ENCODE measurements at places on chromosomes 16 and 17.
A peak's percentile ranks its signal among the peaks of the same experiment; 100 is the strongest.

DNA sequence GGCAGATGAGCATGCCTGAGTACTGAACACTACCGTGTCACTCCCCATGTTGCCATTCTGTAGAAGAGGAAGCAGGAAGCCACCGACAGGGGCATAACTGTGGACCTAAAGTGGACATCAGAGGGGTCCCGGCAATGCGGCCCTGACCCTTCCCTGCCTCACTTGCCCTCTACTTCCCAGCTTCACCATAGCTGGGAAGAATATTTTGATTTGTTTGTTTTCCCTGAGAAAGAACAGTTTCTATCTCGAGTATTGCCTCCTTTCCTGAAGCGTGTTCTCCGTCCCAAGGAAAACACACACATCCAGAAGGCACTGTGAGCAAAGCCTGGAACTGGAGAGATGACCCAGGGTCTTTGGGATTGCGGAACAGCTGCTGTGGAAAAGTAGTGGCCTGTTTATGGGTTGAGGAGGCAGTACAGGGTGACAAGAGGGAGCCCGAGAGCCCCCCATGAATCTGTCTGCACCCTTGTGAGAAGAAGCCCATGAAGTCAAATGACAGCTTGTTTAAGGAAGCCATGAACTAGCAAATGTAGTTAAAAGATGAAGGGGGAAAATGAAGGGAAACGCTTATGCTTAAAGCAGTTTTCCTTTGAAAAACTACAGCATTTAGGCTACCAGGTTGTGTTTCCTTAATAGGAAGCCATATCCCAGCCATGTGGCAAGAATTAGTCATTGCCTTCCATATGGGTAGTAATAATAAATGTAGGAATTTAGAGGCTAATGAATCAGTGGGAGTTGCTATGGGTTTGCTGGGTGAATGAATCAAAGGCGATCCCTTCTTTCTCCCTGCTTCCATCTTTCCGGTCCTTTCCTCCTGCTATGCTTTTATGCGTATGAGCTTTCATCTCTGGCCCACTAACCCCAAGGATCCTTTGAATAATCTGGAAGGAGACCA is 90.0 kb upstream of the TBX2 start:
- no peak for DNase-seq

DNA sequence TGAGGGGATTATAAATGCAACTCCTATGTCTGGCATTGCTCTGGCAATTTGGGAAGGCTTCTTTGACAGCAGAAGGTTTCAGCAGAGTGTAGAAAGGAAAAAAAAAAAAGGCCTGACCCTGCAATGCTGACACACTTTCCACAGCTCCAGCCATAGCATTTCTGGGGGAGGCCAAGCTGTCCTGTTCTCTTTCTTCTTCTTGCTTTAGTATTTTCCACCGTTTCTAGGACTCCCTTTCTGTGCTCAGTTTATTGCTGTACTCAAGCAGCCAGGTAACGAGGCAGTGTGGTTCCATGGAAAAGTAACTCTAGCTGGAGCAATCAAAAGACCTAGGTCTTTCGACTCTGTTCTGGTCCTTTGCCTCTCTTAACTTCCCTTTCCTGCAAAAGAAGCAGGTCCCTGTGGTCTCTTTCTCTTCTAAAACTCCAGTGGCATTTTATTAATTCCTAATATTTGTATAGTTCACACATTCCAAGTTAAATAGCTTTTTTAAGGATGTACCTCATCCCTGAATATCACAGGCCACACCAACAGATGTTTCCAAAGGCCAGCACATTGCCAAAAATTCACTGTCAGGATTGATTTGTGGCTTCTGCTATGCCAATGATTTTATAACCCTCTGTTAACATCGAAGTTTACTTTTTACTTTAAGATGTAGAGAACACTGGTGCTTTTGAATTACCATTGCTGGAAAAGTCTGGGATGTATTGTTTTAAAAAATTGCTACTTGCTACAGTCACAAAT is 90.3 kb upstream of the BCAR1 start:
- DNase-seq = no peak

GRCh38 chr17:69254187-69254586 is 25.6 kb upstream of the ABCA10 start:
- no peak for DNase-seq

GRCh38 chr17:13671771-13672170 is 70.0 kb upstream of the HS3ST3A1 start:
- no peak for DNase-seq

GRCh38 chr17:63826468-63827001 is 696 bp upstream of the PSMC5 start:
- DNase-seq = no peak

DNA sequence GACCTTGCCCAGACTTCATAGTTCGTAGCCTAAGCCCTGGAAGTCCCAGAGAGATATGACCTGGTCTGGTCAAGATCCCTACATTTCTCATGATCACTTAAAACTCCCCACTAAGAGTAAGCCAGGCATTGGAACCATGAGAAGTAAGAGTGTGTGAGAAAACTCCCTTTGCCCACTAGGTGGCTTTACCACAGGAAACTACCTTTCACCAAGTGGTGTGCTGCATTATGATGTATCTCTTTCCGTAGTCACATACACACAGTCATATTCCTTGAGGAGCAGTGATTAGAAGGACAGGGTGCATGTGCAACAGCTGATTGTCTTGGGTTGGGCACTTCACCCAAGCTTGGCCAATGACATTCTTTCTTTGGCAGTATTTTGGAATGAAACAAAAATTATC is 639.3 kb downstream of the KCNJ2 start:
- DNase-seq = peak; percentile 15

DNA sequence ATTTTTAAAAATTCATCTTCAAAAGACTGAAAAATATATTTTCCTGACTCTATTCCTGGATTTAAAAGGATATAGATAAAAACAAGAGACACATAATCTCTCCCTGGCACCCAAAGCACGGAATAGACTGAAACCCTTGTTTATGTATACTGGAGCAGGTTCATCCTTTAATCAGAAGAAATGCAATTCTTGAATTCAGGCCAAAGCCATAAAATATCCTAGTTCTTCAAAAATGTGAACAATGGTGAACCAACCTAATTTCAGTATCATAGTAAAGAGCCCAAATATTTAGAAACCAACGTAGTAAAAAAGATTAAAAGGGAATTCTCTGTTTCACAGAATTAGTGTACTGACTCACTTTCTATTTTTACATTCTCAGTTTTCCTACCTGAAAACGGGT is 188.5 kb upstream of the C17orf78 start:
- no peak for DNase-seq

- DNase-seq = no peak
Observed at GRCh38 chr16:87757841-87758426, 7.9 kb downstream of the KLHDC4 start.

GRCh38 chr17:30375661-30376060 is 3.1 kb upstream of the CPD start:
- no peak for DNase-seq

DNA sequence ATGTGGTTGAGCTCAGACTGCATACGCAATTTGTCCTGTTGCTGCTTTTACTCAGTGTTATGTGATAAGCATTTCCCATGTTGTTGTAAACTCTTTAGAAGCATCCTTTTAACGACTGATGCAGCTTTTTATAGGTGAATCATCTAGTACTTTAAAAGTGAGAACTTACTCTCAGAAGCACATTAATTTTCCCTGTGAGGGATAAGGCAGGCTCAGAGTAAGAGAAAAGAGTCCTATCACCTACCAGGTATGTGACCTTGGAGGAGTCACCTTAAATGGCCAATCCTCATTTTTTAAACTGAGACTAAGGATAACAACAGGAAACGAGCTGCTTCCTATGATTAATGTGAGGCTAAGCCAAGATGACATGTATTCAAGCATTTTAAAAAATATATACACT is 34.4 kb upstream of the GAN start:
- no peak for DNase-seq

DNA sequence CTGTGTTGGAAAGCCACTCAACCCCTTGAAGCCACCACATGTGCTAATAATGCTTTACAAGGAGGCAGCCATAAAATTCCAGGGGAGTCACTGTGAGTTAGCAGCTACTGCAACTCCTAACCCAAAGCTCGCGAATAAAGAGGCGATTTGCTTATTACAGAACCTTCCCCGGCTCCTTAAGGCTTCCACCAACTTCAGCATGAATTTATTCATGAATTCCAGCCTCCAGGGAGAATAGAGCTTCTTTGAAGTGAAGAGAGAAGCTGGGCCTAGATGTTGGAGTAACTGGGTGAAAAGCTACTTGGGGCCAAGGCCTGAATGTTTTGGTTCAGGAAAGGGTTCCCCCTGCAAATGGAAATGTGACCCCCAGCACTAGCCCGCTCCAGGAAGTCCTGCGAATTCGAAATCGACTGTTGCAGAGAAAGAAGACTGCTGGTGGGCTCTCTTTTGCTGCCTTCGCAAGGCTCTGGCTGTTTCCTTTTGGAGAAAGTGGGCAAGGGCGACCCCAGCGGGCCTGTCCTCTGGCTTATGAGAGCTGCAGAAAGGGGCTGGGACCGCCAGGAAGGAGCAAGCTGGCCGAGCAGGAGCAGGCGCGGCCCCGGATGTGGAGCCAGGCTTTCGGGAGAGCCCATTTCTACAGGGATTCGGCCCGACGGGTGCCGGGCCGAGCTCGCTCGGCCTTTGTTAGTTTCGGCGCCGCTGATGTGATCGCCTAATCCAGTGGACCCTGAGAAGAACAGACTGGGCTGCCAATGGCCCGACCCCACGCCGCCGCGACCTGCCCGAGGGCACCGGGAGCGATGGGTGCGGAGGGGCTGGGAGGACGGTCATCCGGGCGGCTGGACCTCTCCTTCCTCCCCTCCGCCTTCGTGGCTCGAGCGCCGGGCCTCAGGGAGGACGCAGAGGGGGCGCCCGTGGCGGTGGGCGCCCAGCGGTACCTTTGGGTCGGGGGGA is 7.6 kb downstream of the CBX8 start:
- DNase-seq = no peak

GRCh38 chr17:27430882-27431491 is 25.3 kb upstream of the KSR1 start:
- peak; percentile 10 for DNase-seq

DNA sequence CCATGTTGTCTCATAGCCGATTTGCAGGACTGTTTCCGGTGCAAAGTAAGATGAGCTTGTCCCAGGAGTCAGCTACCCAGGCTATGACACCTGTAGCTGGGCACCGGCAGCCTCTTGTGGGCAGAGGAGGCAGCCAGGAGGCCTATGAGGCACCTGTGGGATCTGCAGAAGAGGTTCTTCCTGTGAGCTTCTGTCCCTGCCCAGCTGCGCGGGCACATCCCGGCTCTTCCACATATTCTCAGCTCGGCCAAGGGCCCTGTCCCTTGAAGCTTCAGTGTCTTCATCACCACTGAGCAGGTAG is 21.3 kb upstream of the CAPN15 start:
- no peak for DNase-seq

DNA sequence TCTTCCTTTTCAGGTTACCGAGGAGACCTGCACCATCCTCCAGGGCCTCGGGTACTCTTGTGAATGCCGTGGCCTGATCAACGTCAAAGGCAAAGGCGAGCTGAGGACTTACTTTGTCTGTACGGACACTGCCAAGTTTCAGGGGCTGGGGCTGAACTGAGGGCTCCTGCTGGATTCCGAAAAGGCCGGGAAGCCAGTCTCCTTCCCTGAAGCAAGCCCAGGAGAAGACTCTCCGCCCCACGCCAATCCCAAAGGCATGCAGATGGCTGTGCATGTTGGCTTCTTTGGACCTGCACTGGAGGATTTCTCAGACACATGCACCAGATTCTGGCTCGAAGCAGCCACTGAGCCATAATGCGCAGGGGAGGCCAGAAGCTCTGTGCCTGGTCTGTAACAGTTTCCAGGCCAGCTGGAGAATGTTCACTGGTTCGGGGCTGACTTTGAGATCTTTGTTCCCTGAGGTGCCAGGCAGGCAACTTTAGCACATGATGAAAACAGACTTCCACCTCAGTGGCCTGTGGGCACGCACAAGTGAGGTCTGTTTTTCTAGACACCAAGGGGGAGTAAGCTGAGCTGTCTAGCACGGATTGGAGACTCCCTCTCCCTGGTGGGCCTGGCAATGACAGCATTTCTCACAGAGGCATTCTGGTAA is 49.1 kb downstream of the ADCY7 start:
- DNase-seq = no peak

DNA sequence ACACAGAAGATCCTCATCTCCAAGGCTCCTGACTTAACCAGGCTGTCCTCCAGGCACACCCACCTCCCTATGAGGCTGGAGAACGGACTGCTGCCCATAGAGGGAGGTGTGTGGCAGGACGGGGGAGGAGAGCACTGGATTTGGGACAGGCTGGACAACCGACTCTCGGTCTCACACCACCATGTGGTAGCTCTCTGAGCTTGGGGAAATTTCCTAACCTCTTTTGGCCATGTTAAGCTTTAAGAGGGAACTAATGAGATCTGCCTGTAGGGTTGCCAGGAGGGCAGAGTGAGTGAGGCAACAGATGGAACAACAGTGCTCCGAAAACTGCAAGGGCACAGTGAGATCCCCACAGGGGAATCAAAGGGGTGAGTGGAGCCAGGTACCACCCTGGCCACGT is 32.7 kb downstream of the RHBDL3 start:
- no peak for DNase-seq

- DNase-seq = no peak
Observed at GRCh38 chr17:57369509-57369945, 113.2 kb downstream of the MSI2 start.

- DNase-seq = peak; percentile 69
Observed at GRCh38 chr17:75652934-75653549, 13.9 kb downstream of the RECQL5 start.

DNA sequence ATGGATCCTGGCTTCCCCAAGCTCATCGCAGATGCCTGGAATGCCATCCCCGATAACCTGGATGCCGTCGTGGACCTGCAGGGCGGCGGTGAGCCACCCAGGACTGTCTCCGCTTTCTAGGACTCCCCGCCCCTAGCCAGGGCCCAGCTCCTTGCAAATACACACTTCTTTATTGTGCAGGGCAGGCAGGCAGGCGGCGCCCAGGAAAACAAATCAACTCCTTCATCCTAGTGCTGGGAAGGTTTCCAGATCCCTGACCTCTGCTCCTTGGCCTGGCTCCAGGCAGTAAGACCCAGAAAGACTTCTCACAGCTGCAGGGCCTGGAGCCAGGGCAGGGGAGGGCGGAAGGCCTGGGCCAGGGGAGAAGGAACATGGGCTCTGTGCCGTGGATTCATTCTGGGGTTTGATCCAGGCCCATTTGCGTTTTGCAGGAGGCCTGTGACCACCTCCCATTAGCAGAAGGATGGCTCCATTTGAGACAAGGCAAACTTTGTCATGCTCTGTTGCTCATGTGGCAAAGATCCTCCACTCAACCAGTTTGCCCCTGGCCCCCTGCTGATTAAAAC is 6.0 kb upstream of the LPCAT2 start:
- DNase-seq = no peak

All from NAMALWA (cell line).